ENCODE measurements at places on chromosomes 11 and 22.
A peak's percentile ranks its signal among the peaks of the same experiment; 100 is the strongest.

DNA sequence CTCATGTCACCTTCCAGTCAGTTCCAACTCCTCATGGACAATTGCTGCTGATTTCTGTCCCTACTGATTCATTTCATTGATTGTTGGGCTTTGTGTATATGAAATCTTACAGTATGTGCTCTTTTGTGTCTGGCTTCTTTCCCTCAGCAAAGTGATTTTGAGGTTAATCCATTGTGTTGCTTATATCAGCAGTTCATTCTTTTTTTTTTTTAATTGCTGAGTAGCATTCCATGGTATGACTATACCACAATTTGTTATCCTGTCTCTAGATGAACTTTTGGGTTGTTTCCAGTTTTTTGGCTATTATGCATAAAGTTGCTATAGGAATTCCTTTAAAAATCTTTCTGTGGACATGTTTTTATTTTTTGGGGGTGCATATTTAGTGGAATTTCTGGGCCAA is 59.9 kb downstream of the NXPE1 start:
- no peak for DNase-seq

GRCh38 chr22:19547620-19548019 is 23.4 kb upstream of the CLDN5 start:
- DNase-seq = no peak

DNA sequence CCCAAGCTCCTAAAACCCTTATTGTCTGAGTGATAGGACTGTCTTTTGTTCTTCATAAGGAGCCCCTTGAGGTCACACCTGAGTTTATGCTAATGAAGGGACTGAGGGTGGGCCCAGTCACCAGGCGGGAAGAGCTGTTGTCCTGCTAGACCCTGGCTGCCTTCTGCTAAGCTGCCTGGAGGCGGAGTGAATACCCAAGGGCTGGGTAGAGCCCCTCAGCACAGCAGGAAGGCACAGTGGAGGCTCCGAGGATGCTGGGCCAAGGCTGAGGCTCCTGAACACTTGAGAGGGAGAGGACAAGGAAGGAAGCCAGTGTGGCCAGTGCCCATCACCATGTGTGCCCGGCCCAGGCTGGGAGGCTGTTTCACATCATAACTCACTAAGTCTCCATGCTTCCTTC is 4.8 kb upstream of the PHF21B start:
- DNase-seq = no peak

- no peak for DNase-seq
These were observed 87.4 kb downstream of the HIPK3 start for GRCh38 chr11:33344611-33345010.

GRCh38 chr11:69773626-69774353 is 1.4 kb downstream of the FGF4 start:
- DNase-seq = no peak

DNA sequence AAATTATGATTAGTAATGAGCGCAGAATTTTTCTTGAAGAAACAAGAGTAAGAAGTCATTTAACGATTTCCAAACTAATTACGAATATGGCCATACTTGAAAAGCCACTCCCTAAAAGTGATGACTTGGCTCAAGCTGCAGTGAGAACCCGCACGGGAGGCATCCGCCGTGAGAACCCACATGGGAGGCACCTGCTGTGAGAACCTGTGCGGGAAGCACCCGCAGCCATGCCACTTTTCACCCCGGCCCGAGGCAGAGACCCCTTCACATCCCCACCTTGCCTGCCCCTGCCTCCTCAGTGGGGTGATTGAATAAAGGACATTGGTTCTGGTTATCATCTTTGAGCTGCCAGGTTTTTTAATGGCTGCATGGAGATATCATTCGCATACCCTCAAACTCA is 89.7 kb downstream of the BRD1 start:
- peak; percentile 20 for DNase-seq

GRCh38 chr11:78138694-78139421 is 568 bp downstream of the ALG8 start:
- DNase-seq = no peak

DNA sequence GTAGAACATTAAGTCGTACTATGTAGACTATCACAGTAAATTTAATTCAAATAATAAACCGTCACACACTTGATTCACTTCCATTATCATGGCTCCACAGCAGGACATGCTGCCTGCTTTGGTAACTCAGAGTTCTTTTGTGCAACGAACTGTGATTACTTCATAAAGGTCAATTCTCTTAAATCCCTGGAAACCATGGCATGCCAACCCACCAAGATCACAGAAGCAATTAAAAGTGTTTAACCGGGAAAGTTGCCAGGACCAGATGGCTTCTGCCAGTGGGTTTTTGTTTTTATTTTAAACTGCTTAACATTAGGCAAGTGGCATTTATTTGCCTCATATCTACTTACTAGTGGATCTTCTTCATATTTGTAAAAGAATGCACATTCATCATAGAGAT is 1162.1 kb downstream of the DLG2 start:
- DNase-seq = no peak

DNA sequence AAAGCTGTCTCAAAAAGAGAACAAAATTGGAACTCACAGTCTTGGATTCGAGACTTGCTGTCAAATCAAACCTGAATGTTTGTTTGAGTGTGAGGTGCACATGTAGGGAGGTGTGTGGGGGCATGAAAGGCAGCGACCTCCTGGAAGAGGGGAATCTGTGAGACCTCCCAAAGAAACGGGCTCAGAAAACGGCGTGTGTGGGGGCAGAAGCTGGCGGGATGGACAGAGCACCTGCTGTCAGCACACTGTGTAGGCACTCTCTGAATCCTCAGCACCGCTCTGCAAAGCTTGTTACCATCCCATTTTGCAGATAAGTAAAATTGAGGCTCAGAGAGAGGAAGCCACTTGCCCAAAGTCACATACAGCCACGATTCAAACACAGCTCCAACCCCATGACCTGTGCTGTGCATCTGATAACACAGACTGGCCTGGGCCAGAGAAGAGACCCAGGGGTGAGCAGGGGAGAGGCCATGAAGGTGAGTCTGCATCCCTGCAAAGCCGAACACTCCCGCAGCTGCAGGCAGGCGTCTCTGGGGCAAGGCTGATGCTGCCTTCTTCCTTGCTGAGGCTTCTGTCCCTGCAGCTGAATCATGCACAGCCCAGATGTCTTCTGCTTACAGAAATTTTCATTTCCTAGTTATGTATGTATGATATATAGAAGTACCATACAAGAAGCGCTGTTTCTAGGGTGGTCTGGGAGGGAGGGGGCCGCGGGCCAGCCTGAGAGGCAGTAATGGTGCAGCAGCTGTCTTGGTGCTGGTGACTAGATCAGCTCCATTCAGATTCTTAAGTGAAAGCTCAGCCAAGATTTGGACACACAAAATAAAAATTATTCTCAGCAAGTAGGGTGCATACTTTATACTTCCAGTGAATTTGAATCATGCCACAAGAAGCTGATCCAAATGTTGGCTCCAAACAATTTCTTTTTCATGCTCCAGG is 67.3 kb upstream of the SHISAL1 start:
- no peak for DNase-seq

- no peak for DNase-seq
These were observed 46.0 kb downstream of the MCM5 start for GRCh38 chr22:35445933-35446332.

DNA sequence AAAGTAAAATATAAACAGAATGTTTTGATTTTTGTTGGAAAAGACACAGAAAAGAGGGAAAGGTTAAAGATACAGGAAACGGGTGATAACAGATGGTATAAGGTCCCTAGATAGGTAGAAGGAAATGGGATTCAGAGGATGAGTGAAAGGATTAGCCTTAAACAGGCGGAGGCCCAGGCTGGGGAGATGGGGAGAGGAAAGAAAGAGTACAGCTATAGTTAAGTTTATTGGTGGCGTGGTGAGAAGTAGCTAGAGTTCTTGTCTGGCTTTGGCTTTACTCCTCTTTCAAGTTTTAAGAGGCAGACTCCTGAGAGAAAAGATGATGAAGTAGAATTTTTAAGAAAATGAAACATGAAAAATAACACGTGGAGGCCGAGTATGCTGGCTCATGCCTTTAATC is 13.7 kb downstream of the ZBTB44 start:
- DNase-seq = no peak

- DNase-seq = peak; percentile 91
These were observed 849 bp downstream of the TCF20 start for GRCh38 chr22:42269432-42270175.

DNA sequence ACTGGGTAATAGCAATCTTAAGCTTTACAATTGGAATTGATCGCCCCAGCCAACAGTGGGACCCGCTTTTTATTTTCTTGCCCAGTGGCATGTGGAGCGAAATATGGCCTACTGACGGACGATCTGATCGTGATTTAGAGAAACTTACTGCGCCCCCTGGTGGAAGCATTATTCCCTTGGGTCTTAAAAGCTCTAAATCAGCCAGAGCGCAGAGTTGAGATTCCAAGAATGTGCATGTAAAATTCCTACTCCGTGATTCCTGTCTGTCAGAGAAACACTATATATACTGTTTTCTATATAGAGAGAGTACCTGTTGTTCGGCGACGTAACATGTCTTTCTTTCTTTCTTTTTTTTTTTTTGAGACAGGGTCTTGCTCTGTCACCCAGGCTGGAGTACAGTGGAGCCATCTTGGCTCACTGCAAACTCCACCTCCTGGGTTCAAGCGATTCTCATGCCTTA is 3.7 kb upstream of the DPF2 start:
- DNase-seq = peak; percentile 85

GRCh38 chr22:28885939-28886338 is 2.6 kb downstream of the ZNRF3 start:
- no peak for DNase-seq

- DNase-seq = no peak
These were observed 599.3 kb downstream of the BUD13 start for GRCh38 chr11:116173506-116173905.

- DNase-seq = peak; percentile 89
These were observed 48.5 kb upstream of the PRDM11 start for GRCh38 chr11:45097721-45098493.

- peak; percentile 77 for DNase-seq
These were observed 872 bp downstream of the TMA7B start for GRCh38 chr22:39960791-39961746.

GRCh38 chr11:19474954-19475721 is 234.4 kb upstream of the E2F8 start:
- DNase-seq = no peak

DNA sequence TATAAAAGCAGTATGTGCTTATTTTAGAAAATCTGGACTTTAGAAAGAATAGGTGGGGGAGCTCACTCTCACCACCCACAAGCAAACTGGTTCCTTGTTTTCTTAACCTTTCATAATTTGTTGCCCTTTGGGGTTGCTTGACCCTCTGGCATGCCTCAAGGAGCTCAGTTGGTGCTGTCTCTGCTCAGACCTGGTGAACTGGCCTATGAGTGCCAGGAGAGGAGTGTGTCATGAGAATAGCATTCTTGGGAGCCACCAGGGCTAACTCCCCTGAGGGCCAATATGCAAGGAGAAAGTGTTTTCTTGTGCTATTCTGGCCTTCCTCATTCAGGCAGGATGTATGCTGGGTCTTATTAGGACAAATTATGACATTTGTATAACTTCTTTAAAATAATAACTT is 21.0 kb upstream of the AMOTL1 start:
- DNase-seq = peak; percentile 88

- no peak for DNase-seq
These were observed 53.1 kb upstream of the SEPTIN5 start for GRCh38 chr22:19661156-19661555.

DNA sequence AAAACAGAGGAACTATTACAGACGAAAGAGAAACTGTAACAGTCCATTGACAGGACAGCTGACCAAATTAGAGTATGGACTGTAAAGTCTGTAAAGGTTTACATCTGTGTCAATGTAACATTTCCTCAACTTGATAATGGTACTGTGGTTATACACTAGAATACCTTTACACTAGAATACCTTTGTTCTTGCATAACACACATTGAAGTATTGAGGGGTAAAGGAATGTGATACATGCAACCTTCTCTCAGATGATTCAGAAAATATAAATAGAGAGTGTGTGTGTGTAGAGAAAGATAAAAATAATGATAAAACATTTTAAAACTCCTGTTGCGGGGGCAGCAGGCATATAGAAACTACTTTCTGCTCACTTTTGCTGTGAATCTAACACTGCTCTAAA is 5.6 kb upstream of the EEF1G start:
- DNase-seq = no peak

DNA sequence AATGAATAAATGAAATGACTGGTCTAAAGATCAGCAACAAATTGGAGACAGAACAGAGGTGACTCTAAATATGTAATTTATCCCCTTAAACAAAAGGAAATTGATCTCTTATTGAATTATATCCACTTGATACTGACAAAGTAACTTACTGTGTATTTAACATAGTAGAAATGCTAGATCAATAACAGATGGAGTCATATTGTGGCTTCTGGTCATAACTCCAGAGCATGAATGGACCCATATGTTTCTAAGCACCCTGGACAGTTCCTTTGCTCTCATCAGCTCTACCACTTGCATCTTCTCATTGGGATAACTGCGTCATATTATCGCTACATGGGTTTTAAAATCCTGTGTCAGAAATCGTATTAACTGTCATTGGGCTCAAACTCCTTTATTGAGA is 222.3 kb downstream of the ETS1 start:
- no peak for DNase-seq

DNA sequence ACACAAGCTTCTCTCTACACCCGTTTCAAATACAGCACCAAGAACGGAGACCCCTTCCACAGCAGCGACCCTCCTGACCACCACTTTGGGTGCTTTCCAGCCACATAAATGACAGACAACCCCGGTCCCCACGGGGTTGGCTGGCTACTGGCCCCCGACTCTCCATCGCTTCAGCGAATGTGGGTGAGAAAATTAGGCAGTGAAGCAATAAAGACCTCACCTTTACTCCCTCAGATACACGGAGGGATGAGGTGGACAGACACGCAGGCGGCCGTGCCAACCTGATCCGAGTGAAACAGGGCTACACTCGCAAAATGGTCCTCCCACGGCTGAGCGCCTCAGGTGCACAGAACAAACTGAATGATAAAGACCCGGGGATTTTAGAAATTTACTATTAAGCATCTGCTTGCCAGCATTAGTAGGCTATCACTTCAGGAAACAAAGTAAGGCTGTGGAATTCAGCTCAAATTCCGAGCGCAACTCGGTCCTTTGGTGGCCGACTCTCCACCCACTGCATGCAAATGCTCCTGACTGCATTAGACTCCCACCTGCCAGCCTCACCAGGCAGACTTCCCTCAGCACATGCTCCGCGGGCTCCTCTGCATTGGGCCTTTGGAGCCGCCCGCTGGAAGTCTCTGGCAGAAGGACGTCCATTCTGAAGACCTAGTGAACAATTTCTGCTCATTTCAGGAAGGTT is 12.8 kb upstream of the EFCAB6 start:
- peak; percentile 42 for DNase-seq

DNA sequence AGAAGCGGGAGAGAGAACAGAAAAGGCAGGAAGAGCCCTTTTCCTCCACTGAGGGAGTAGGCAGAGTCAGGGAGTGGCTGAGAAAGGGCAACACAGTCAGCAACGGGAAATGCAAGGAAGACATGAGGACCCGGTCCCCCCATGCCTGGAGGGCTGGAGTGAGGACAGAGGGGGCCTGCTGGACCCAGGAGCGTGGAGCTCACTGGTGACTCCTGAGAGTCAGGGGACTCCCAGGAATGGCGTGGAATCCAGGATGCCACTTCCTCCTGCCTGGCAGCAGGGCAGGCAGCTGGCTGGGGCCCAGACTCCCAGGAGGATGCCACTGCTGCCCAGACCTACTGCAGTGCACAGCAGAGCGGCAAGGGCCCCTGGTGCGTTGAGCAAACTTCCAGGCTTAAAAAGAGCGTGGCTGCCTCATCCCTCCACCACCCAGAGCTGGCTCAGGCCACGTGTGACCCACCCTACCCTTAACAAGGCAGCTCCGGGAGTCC is 11.3 kb downstream of the C11orf21 start:
- DNase-seq = peak; percentile 52

Measured in islet precursor cell (in vitro differentiated cells).